ENCODE measurements at places on chromosomes 13 and 19. TPM values are rescaled to one million over a fixed set of nuclear protein-coding genes. Genes with fewer than 3 reads are reported as not detected.

GRCh38 chr13:23844132-23844531, 45.1 kb downstream of the MIPEP start:
- no peaks in the 10 kb centered on the region for H3K4me1 ChIP-seq
- no peak overlapping the region for H3K4me3 ChIP-seq
- no peaks in the 10 kb centered on the region for H3K36me3 ChIP-seq
- no peak for DNase-seq

DNA sequence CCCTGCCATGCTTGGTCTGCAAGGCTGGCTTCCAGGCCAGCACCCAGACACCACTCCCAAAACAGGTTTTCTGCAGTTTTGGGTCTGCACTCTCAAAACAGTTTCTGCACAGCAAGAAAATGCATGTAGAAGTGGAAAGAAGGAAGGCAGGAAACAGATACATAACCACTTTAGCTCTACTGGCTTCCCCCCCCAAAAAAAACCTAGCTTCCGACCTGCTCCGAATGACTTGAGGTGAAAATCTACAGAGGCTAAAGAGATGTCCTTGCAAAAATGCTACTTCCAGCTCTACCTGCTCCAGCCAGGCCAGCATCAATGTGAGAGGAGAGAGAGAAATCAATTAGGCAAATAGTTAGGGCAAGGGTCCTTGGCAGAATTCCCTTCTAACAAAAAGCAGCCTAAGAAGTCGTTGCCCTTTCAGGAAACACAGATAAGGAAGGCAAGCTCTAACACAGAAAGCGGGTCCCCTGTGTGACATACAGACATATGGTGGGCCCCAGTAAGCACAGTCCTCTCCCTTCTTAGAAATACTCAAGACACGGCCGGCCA, 3.4 kb downstream of the C19orf12 start:
- H3K4me3 ChIP-seq = no peak overlapping the region
- H3K27me3 ChIP-seq = no peaks in the 10 kb centered on the region
- H3K36me3 ChIP-seq = peaks cover 30% of the 10 kb centered on the region
- no peak overlapping the region for H3K27ac ChIP-seq

DNA sequence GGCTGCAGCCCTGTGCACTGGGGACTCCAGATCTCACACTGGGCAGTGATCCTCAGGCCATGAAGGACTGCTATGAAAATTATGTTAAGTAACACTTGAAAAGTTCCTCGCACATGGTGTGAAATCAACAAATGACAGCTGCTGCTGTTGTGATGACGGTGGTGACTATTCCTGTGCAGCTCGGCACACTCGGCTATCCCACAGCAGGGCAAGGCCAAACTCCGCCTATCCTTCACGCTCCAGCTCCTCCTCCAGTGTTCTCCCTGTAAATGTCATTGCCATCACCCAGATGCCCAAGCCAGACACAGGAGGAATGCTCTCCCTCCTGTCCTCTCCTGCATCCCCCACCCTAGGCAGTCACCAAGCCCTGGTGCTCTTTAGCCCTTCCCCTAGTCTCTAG, 31.3 kb downstream of the GRIK5 start:
- H3K4me1 ChIP-seq = peaks cover 11% of the 10 kb centered on the region
- H3K27me3 ChIP-seq = no peaks in the 10 kb centered on the region
- H3K27ac ChIP-seq = no peak overlapping the region
- peaks cover 2% of the 10 kb centered on the region for H3K36me3 ChIP-seq

- no peak overlapping the region for H3K4me3 ChIP-seq
- no peaks in the 10 kb centered on the region for H3K27me3 ChIP-seq
- no peak for DNase-seq
Measured at GRCh38 chr19:18362934-18363542, 22.6 kb downstream of the PGPEP1 start.

DNA sequence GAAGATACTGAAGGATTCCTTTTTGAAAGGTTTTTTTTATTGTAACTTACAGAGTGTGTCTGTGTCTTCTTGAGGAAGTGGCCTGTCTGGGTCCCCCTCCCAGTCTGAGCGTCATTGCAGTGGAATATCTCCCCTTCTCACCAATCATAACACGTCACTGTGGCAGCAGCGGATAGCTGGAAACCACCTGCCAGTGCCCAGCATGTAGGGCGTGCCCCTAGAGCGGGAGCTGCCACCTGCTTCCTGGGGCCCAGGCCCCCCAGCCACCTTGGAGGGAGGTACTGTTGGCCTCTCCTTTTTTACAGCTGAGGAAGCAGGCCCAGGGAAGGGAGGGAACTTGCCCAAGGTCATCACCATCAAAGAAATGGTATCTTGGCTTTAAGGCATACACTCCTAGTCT, 4.6 kb upstream of the DNM2 start:
- H3K27ac ChIP-seq = no peak overlapping the region
- H3K4me3 ChIP-seq = no peak overlapping the region
- H3K4me1 ChIP-seq = peaks cover 6% of the 10 kb centered on the region
- H3K27me3 ChIP-seq = no peaks in the 10 kb centered on the region

- peak overlapping the region; percentile 82 for H3K27ac ChIP-seq
- no peak for DNase-seq
- H3K36me3 ChIP-seq = peaks cover 77% of the 10 kb centered on the region
- H3K27me3 ChIP-seq = no peaks in the 10 kb centered on the region
Measured at GRCh38 chr19:38701455-38702063, 42.7 kb downstream of the CAPN12 start.

DNA sequence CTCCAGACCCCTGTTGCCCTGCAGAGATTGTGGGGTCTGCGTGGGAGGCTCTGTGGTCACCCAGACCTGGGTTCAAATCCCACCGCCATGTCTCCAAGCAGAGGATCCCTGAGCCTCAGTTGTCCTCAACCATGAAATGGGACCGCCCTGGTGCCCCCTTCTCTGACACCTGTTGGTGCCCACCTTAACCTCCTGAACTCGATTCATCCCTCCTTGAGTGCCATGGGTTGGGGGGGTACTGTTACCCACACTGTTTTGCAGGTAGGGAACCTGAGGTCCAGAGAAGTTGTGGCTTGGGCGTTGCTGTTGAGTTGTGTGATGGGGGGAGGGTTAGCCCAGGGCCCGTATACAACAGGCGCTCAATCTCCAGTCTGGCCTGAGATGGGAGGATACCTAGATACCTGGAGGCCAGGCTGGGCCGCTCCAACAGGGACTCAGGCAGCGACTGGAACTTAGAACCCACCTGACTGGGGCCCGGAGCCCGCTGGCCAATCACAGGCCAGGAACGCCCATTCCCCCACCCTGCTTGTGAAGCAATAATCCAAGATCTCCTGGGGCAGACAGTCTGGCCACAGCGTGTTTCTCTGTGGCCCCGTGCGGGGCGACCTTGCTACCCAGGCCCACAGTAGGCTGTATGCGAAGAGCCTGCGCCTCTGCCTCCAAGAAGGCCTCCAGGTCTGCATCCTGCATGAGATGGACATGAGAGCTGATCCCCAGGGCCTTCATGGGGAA, 2.8 kb downstream of the ARID3A start:
- peaks cover 17% of the 10 kb centered on the region for H3K27me3 ChIP-seq
- peaks cover 48% of the 10 kb centered on the region for H3K4me1 ChIP-seq
- peaks cover 7% of the 10 kb centered on the region for H3K36me3 ChIP-seq
- DNase-seq = no peak
- H3K27ac ChIP-seq = no peak overlapping the region

- no peaks in the 10 kb centered on the region for H3K36me3 ChIP-seq
- no peak overlapping the region for H3K4me3 ChIP-seq
- no peaks in the 10 kb centered on the region for H3K27me3 ChIP-seq
Measured at GRCh38 chr13:51549050-51549449, 35.2 kb upstream of the WDFY2 start.

GRCh38 chr13:99526549-99526948, 25.3 kb downstream of the TM9SF2 start:
- H3K36me3 ChIP-seq = peaks cover 35% of the 10 kb centered on the region
- no peaks in the 10 kb centered on the region for H3K27me3 ChIP-seq
- no peak overlapping the region for H3K4me3 ChIP-seq
- no peaks in the 10 kb centered on the region for H3K4me1 ChIP-seq

GRCh38 chr13:108005231-108005630, 210.1 kb downstream of the LIG4 start:
- no peaks in the 10 kb centered on the region for H3K36me3 ChIP-seq
- no peak overlapping the region for H3K4me3 ChIP-seq
- H3K27me3 ChIP-seq = no peaks in the 10 kb centered on the region

DNA sequence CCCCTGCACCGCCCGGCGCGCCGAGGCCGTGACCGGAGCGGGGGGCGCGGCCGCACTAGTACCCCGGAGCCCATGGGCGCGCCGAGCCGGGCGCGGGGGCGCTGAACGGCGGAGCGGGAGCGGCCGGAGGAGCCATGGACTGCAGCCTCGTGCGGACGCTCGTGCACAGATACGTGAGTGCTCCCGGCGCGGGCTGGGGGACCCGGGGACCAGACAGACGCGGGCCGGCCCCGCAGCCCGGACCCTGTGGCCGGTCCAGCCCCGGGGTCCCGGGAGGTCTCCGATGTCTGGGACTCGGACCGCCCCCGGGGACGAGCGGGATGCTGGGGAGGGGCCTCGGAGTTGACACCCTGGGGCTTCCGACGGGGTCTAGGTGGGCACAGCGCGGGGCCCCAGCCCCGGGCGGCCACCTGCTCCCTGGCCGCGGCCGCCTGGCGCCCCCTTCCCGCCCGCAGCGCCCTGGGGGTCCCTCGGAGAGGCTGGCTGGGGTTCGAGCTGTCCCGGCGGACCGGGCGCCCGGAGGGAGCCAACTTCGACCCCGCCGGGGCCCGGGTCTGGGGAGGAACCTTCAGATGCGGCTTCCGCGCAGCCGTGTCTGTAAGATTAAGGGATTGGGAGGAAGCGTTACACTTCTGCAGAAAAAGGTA, 568 bp downstream of the ATP11A start:
- H3K4me3 ChIP-seq = peak overlapping the region; percentile 68
- H3K27ac ChIP-seq = peak overlapping the region; percentile 62
- H3K4me1 ChIP-seq = peaks cover 31% of the 10 kb centered on the region
- peaks cover 7% of the 10 kb centered on the region for H3K27me3 ChIP-seq

DNA sequence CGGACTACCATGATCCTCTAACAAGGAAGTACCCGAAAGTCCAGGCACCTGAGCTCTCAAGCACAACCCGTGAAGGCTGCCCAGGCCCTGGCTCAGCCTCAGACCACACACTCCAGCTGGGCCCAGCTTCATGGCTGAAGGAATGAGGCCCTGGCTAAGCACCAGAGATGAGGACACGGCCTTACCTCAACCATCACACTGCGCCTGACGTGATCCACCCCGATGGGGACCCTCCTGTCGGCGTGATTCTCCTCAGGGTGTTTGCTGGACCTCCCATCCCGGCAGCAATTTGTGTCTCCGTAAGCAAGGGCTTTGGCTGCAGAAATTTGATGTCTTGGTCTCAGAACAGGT, 56.5 kb downstream of the F2RL3 start:
- H3K4me1 ChIP-seq = peaks cover 3% of the 10 kb centered on the region
- H3K27me3 ChIP-seq = no peaks in the 10 kb centered on the region
- H3K27ac ChIP-seq = no peak overlapping the region
- no peak for DNase-seq

Gene PRR22
- total RNA-seq = 1.4 TPM

DNA sequence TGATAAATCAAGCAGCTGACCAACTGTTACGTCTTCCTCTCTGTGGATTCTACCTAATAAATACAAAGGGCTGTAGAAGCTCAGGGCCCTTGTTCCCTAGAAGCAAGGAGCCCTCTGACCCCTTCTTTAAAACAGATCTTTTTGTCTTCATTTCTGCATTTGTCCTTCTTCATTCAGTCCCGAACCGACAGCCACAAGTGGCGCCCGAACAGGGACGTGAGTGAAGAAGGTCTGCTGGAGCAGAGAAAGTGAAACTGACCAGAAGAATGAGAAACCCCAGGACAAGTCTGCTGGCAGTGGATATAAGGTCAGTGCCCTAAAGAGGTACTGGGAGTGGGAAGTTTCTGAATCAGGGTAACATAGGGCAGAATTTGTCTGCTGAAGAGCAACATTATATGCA, 13.1 kb downstream of the ZNF773 start:
- H3K4me3 ChIP-seq = no peak overlapping the region
- H3K4me1 ChIP-seq = no peaks in the 10 kb centered on the region
- no peak for DNase-seq
- H3K27ac ChIP-seq = no peak overlapping the region
- H3K27me3 ChIP-seq = no peaks in the 10 kb centered on the region
- peaks cover 12% of the 10 kb centered on the region for H3K36me3 ChIP-seq

- no peak overlapping the region for H3K4me3 ChIP-seq
- H3K27me3 ChIP-seq = no peaks in the 10 kb centered on the region
- no peak overlapping the region for H3K27ac ChIP-seq
- no peaks in the 10 kb centered on the region for H3K36me3 ChIP-seq
- H3K4me1 ChIP-seq = no peaks in the 10 kb centered on the region
- DNase-seq = peak; percentile 5
Measured at GRCh38 chr13:71912524-71912923, 45.5 kb upstream of the DACH1 start.

Gene NXNL1
- not detected for total RNA-seq

- no peak overlapping the region for H3K4me3 ChIP-seq
- H3K27me3 ChIP-seq = no peaks in the 10 kb centered on the region
- no peak for DNase-seq
- H3K36me3 ChIP-seq = no peaks in the 10 kb centered on the region
- no peaks in the 10 kb centered on the region for H3K4me1 ChIP-seq
Measured at GRCh38 chr13:52808842-52809219, 39.6 kb downstream of the PCDH8 start.

DNA sequence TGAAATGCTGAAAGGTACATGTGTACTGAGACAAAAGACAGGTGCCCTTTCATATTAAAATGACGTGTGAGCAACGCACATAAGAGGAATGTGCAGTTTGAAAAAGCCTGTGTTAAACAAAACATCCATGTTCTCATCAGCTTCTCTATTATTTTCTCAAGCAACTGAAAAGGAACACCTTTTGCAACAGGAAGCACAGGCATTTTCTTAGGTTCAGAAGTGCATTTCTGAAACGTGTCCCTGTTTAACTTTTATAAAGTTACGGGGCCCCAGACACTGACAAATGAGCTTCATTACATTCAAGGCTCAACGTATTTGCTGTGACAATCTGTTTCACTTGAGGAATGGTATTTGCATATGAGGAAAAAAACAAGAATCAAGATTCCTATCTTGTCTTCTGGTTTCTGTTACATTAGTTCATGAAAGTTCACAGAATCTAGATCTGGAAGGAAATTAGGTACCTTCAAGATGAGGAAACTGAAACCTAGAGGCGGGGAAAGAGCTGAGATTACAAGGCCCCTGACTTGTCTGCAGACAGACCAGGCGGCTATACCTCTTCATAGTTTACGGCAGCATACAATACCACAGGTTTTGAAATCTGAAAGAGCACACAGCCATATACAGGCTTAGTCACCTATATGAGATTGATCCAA, 431.7 kb downstream of the KLF12 start:
- no peak overlapping the region for H3K4me3 ChIP-seq
- H3K4me1 ChIP-seq = no peaks in the 10 kb centered on the region
- DNase-seq = no peak
- peaks cover 4% of the 10 kb centered on the region for H3K36me3 ChIP-seq
- no peaks in the 10 kb centered on the region for H3K27me3 ChIP-seq

Gene ABCA7
- total RNA-seq = 8.9 TPM

Gene NCAN
- 0.22 TPM for total RNA-seq

Gene SSC5D
- total RNA-seq = 20.0 TPM

- H3K27ac ChIP-seq = no peak overlapping the region
- H3K36me3 ChIP-seq = no peaks in the 10 kb centered on the region
- no peak for DNase-seq
- H3K4me1 ChIP-seq = no peaks in the 10 kb centered on the region
Measured at GRCh38 chr13:79196366-79196765, 209.7 kb downstream of the RBM26 start.

Data from muscle of leg (tissue), 16 donors.